ENCODE measurements at places on chromosomes 6 and 20.

DNA sequence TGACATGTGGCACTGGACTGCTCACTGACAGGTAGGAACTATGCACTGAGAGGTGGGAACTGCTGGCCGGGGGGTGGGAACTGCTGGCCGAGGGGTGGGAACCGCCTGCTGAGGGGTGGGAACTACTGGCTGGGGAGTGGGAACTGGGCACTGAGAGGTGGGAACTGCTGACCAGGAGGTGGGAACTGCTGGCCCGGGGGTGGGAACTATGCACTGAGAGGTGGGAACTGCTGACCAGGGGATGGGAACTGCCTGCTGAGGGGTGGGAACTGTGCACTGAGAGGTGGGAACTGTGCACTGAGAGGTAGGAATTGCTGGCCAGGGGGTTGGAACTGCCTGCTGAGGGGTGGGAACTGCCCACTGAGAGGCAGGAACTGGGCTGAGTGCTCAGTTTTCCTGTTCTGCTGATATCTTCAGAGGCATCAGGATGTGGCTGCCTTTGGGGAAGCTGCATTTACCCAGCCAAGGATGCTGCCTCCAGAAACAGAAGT lies 90.2 kb downstream of the THBS2 start:
- DNase-seq: no peak

- no peak for DNase-seq
These were observed 37.5 kb upstream of the NUP153 start for GRCh38 chr6:17744019-17744756.

DNA sequence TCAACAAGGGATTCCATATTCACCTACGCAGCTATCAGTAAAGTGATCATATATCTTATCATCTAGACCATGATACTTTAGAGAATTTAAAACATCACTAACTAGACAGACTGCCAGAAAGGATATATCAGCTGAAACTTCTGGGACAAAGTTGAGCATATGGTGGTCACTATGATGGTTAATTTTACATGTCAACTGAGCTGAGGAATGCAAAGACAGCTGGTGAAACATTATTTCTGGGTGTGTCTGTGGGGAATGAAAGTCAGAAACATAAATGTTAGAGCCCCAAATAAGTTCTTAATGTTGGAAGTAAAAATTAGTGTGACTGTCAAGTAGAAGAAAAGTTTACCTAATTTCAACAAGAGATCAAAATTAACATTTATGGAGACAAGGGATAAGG lies 440.0 kb upstream of the IRAK1BP1 start:
- no peak for DNase-seq

DNA sequence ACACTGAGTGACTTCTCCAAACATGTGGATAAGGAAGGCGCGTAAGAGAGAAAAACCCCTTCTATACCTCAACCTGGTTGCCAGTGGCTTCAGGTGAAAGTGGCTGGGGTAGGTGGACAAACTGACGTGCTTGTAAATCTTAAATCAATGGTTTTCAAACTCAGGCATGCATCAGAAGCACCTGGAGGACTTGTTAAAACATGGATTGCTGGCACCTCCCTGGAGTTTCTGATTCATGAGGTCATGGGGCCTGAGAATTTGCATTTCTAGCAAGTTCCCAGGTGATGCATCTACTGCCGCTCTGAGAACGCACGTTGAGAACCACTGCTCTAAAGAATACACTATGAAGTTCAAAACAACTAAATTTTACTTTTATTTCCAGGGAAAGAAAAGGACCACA lies 31.9 kb upstream of the TAB2 start:
- no peak for DNase-seq

DNA sequence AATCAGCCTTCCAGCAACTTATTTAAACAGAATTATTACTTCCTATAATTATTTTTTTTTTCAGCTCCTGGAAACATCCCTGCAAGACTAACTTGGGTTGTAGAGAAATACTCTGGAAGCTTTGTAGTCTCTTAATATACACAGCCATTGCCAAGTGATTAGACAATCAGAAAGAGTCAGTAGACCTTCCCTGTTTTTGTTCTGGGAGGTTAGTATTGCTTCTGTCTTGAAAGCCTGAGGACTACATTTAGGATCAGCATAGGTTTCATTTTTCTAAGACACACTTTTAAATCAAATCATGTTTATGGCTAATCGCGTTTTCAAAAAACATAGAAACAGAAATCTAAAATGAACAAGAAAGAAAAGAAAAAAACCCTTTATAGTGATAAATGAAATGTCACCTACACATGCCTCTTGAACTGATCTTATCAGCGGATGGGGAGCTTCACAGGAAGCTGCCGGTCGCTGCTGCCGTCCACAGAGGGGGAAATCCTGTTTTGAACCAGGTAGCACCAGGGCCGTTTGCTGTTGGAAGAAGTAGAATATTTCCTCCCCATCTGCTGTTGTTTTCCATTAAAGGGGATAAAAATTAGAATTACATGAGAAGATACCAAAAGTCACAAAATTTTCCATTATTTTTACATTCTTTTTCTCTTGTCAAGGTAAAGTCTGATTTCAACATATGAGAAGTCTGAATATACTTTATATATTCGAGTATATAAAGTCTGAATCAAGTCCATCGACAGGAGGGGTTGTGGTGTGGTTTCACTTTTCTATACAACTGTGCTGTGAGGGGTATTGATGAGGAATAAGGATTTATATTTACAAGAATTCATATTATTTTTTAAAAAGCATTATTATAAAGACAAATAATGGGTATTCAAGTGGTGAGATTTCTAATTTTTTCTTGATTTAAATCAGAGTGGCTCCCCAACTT lies 94.6 kb downstream of the ARMC2 start:
- DNase-seq: no peak

DNA sequence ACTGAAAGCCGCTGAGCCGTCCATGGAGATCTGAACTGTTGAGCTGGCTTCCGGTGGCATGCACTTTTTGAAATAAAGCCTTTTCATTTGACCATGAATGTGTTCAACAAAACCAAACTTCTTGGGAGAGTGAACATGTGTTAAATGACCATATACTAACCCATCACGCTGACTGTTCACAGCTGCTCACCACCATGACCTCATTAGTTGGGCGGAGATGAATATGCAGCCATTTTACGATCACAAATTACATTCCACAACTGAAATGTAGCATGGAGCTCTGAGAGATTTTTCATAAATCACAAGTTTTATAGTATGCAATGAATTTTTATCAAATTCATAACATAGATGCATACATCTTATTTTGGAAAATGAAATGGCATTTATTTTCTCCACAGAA lies 4.2 kb downstream of the RAMACL start:
- DNase-seq: no peak

GRCh38 chr6:77249560-77249959 lies 213.7 kb downstream of the HTR1B start:
- DNase-seq: no peak

DNA sequence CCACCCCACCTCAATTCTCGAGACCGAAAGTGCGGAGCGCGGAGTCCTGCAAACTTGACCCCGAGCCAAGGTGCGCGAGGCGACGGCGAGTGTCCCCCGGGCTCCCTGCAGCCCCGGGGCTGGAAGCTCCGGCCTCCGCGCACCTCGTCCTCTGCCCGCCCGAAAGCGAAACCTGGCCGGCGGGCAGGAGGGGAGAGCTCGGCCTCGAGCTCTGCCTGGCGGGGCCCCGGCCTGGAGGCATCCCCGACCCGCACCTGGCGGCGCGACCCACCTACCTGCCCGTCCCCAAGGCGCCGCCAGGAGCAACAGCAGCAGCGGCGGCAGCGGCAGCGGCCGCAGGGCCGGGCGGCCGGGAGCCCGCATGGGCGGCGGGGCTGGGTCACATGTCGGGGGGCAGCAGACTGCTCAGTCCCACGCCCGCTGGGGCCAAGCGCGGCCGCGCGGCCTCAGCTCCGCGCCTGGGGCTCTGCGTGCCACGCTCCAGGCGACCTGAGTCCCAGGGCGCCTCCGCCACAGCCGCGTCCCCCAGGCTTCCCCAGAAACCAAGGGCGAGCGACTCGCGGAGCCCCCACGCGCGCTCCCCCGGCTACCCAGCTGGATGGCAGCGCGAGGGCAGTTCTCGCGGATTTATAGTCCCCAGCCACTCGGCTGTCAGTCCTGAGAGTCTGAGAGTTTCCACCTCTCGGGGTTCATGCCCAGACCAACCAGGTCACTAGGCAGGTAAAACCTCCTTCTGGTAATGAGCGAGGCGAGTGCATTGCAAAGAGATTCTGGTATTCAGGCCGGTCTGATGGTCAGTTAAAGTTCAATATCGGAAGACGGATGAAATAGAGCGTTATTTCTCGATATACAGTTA lies at the start of gene IL20RA:
IL20RA (minus strand) TSS at position 600 of the 856 bp plus-strand sequence; CDS start at position 363, 237 bp downstream.
- peak; percentile 30 for DNase-seq

- no peak for DNase-seq
These were observed 76.1 kb upstream of the ANKEF1 start for GRCh38 chr20:9958693-9959092.
